Astrocyte (in vitro differentiated cells and primary cell): ENCODE measurements at places on chromosomes 2 and 18. TPM values are rescaled to one million over a fixed set of nuclear protein-coding genes. Genes with fewer than 3 reads are reported as not detected.

DNA sequence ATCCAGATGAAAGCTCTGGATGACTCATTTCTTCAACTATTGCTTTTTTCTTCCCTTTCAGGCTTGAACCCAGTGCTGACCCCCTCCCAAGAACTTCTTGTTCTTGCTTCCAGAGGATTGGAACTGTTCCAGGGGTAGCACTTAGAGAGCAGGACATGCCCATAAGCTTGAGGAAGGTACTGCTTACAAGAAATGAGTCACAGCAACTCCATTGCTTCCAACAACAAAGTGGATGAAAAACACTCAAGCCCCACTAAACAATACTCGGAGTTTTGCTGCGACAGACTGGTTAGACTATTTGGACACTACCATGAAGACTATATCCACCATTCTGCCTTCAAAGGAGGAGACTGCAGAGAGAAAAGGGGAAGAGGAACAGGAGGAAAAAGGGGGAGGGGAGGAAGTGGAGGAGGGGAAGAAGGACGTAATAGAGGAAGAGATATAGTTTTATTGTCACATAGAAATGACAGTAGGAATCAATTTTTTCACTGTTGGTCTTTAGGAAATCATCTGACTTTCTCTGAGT is 1.6 kb upstream of the EPC2 start:
- peak; percentile 49 for DNase-seq

SPATA3 gene
- not detected in 2 replicates for total RNA-seq

WNT10A gene
- total RNA-seq = 0.91 and 2.5 TPM in 2 replicates

GRB14 gene
- 8.6 and 11.1 TPM in 2 replicates for total RNA-seq

DNA sequence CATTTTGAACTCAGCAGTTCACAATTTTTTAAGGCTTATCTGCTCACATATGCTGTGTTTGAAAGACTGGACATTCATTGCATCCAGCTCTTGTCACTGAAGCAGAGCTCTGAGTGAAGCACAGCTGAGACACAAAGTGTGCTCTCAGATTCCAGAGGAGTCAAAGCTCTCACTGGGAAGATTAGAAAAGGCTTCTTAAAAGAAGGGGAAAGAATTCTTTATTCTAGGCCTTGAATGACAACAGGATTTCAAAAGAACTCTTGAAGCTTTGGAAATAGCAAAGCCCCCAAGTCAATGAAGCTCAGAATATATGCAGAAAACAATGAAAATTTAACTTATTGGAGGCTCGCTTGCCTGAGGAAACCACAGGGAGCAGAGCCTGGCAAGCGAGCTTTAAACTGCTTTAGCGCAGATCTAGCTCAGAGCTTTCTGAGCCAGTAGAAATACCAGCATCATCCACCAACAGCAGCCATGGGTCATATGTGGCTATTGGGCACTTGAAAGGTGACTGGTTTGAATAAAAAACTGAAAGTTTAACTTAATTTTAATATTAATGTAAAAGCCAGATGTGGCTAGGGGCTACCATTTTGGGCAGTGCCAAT is 369.7 kb downstream of the OSR1 start:
- peak; percentile 3 for DNase-seq

DNA sequence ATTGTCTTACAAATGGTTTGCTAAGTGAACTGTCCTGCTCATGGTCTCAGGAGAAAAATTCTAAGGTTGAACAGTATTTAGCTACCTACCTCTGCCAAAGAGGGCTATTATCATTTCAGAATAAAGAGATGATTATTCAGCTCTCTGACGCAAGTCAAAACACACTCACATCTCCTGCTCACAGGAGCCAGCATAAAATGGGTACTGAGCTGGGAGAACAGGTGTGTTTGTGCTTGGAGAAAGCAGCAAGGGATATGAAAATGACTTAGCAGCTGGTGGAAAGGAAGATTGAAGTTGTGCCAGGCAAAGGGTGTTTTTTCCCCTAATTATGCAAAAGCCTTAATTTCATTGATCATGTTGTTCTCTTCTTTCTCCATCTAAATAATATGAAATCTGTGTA is 47.3 kb upstream of the TANK start:
- no peak for DNase-seq

- peak; percentile 83 for DNase-seq
Observed at GRCh38 chr2:174442546-174443510, 44.0 kb downstream of the GPR155 start.

DNA sequence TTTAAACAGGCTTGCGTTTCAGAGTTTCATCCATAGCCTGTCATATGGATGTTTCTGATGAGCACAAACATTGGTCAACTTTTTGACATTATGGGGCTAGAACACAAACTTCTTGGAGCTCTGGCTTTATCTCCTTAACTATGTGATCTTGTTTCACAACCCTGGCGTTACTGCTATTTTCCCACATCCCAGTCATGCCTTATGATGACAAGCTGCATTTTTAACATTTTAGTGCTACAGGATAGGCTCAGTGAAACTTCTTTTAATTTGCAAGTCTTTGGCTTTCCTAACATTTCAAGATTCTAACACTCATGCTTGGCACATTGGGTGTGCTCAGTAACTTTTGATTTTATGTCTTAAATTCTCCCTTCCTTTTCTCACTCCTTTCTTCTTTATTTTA is 21.0 kb upstream of the PDE1A start:
- DNase-seq = peak; percentile 78

DNA sequence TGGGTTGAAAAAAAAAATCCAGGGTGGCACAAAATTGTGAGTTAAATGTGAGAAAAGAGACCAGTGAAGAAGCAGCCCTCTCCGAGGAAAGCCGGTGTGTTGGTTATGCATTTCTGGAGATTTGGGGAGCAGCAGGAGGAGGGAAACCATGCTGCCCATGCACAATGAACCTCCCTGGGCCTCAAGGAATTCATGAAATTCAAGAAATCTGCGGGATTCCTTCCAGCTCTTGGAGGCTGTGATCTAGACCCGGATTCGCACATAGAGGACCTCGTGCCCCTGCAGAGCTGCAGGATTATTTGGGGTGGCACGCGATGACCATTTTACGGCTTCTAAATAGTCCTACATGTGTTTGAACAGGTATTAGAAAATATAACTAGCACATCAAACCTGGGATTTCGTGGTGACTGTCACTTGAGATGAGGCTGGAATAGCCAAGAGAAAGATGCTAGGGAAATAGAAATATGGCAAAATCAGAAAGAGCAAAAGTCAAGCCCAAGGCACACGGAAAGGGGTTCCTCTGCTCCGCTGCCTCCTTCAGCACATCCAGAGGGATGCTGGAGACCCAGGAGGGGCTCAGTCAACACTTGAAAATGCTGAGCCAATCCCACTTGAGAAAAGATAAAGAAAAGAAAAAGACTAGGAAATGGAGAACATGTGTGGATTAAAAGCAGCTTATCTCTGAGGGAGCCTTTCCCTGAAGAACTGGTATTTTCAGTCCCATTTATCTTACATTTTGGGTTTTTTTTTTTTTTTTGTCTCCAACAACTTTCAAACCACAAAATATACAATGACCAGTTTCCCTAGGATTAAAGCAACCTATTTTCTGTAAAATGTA is 22.0 kb downstream of the KCTD1 start:
- peak; percentile 46 for DNase-seq

DNA sequence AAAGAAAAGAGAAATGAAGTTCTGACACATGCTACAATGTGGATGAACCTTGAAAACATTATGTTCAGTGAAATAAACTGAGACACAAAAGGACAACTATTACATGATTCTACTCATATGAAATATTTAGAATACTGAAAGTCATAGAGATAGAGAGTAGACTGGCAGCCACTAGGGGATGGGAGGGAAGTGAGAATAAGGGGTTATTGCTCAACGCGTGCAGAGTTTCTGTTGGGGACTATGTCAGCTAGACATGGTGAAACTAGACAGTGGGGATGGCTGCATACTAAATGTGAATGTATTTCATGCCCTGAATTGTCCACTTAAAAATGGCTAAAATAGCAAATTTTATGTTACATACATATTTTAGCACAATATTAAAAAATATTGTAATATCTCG is 108.7 kb upstream of the ATL2 start:
- DNase-seq = no peak

FECH gene
- total RNA-seq = 25.1 and 31.7 TPM in 2 replicates
